HuH-7.5 (cell line): ENCODE measurements at places on chromosomes 16 and 17.

DNA sequence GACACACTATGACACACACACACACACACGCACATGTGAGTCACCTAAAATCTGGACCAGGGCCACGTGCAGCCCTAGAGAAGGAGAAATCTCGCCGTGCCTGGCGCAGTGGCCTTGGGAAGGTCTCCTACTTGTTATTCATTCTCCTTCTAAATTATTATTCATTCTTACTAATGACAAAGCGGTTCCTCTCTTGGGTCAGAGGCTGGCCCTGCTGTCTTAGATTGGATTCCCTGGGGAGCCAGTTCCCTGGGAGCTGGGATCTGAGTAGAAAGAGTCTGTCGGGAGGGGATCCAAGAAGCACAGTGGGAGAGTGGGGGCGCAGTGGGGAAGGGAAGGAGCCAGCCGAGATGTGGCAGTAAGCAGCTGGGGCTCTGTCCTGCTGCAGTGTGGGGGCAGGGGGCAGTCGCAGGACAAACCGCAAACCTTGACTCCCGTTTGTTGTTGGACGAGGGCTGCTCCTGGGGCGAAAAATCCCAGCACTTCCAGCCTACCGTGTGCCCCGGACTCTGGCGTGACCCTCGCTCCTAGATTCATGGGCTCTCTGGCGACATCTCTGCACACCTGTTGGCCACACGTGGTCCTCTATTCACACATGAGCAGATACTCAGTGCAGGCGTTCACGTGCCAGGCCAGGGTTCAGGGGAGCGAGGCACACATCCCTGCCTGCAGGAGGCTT, 18.7 kb upstream of the JPH3 start:
- DNase-seq, result no peak

- DNase-seq, result no peak
Observed at GRCh38 chr17:9443811-9444210, 131.8 kb downstream of the STX8 start.

DNA sequence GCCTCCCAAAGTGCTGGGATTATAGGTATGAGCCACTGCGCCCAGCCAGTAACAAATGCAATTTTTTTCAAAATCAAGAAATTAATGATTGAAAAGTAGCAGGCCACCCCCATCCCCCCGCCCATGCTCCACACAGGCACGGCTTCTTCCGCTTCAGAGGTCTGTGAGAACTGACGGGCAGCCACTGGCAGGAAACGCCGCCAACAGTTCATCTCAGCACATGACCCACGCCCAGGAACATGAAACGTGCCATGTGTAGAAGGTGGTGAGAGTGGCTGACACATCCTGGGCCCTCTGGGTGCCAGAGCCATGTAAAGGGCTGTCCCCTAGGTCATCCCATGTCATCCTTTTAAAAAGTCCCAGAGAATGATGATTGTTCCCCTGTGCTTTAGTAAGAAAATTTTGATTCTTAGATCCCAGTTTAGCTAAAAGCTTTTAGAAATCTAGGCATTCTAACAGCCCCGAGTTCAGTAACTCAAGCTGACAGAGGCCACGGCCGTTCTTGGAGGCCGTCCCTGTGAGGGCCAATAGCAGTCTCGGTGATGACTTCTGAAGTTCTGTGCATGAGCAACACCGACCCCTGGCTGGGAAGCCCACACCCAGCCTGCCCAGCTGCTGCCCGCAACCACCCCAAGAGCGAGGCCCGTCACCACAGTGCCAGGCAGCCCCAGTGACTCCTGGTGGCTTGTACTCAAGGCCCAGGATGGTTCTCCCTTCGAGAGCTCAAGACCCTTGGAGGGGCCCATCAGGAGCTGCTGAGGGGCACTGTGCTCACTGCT, 52.1 kb downstream of the KLHDC4 start:
- no peak for DNase-seq

GRCh38 chr17:13457783-13458182, 143.9 kb downstream of the HS3ST3A1 start:
- DNase-seq, result no peak

DNA sequence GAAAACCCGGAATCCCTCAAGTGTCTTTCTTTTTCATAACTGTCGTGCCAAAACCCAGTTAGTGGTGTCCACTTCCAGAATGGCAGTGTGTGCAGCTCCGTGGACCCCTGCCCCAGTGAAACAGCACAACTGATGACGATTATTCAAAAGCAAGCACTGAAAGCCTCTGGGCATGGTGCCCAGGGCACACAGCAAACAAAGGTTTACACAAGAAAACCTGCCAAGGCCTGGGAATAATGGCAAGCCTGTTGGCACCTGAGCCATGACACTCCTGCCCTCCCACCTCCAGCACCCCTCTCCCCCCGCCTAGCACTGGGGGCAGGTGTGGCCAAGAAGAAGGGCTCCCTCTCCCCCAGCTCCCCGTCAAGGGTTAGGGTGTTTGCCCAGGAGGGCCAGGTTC, 2.8 kb downstream of the PKMYT1 start:
- no peak for DNase-seq

DNA sequence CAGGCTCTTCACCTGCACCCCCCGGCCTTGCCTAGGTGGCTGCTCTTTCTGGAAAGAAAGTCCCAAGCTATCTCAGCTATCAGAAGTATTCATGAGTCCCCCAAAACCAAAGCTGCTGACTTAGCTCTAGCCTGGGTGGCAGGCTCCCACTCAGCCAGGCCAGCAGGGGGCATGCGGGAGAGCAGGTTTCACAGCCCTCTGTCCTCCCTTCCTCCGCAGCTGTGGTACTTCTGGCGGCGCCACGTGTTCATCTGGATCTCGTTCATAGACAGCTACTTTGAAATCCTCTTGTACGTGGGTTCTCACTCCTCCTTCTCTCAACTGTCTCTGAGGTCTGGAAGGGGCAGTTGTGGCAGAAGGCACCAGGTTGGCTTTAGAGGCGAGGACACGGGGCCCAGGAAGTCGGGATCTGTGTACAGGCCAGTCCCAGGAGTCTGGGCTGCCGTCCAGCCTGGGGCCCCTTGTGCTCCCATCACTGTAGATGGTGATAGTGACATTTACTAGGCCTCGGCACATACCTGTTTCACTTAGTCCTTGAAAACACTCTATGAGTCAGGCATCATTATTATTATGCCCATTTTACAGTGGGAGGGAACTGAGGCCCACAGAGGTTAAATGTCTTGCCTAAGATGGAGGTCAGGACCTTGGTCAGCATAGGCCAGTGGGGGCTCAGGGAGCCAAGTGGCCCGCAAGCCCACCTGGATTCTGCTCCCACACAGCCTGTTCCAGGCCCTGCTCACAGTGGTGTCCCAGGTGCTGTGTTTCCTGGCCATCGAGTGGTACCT, 12.9 kb downstream of the TRPV2 start:
- no peak for DNase-seq

DNA sequence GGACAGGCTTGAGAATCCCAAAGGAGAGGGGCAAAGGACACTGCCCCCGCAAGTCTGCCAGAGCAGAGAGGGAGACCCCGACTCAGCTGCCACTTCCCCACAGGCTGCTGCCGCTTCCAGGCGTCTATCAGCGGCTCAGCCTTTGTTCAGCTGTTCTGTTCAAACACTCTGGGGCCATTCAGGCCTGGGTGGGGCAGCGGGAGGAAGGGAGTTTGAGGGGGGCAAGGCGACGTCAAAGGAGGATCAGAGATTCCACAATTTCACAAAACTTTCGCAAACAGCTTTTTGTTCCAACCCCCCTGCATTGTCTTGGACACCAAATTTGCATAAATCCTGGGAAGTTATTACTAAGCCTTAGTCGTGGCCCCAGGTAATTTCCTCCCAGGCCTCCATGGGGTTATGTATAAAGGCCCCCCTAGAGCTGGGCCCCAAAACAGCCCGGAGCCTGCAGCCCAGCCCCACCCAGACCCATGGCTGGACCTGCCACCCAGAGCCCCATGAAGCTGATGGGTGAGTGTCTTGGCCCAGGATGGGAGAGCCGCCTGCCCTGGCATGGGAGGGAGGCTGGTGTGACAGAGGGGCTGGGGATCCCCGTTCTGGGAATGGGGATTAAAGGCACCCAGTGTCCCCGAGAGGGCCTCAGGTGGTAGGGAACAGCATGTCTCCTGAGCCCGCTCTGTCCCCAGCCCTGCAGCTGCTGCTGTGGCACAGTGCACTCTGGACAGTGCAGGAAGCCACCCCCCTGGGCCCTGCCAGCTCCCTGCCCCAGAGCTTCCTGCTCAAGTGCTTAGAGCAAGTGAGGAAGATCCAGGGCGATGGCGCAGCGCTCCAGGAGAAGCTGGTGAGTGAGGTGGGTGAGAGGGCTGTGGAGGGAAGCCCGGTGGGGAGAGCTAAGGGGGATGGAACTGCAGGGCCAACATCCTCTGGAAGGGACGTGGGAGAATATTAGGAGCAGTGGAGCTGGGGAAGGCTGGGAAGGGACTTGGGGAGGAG, at the start of gene CSF3:
CSF3 (plus strand) TSS at position 436 of the 993 bp plus-strand sequence; CDS start at position 471, 35 bp downstream.
- DNase-seq, result peak; percentile 54

DNA sequence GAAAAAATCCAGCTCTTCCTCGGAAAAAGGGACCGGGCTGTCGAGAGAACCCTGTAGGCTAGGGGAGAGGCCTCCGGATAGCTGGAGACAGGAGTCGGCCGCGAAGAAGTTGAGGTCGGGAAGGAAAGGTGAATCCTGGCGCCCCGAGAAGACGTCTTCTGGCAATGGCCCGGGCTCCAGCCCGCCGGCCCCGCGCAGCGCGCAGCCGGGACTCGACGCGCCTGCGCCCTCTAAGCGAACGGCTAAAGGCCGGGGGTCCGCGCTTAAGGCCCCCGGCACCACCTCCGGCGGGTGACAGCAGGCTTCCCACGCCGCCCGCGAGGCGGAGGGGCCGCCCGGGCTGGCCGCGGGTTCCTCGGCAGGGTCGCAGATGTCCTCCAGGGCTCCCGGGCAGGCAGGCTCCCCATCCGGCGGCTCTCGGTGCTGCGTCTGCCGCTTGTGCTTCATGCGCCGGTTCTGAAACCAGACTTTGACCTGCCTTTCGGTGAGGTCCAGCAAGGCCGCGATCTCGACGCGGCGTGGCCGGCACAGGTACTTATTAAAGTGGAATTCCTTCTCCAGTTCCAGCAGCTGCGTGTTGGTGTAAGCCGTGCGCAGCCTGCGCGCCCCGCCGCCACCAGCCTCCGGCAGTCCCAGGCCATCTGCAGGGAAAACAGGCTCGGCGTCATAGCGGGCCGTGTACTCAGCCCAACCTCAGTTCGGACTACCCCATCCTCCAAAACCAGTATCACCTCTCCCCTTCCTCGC, 1.6 kb downstream of the HOXB2 start:
- DNase-seq, result no peak

DNA sequence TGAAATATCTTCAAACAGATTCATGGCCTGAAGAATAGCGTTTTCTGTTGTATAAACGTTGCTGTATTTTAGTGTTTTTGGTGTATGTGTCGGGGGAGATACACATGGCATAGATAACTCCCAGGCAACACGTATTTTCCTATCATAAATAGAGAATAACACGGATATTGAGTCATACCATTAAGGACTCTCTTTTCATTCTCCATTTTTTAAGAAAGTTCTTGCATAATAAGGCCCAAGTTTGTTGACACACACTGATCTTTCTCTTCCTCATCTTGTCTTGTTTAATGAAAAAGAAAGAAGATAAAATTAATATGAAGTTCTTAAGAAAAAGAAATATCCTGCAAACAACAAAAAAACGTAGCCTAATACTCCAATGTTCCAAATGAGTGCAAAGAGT, 13.4 kb downstream of the ABCA8 start:
- DNase-seq, result no peak

GRCh38 chr16:57446531-57447185, 527 bp downstream of the CIAPIN1 start:
- no peak for DNase-seq

DNA sequence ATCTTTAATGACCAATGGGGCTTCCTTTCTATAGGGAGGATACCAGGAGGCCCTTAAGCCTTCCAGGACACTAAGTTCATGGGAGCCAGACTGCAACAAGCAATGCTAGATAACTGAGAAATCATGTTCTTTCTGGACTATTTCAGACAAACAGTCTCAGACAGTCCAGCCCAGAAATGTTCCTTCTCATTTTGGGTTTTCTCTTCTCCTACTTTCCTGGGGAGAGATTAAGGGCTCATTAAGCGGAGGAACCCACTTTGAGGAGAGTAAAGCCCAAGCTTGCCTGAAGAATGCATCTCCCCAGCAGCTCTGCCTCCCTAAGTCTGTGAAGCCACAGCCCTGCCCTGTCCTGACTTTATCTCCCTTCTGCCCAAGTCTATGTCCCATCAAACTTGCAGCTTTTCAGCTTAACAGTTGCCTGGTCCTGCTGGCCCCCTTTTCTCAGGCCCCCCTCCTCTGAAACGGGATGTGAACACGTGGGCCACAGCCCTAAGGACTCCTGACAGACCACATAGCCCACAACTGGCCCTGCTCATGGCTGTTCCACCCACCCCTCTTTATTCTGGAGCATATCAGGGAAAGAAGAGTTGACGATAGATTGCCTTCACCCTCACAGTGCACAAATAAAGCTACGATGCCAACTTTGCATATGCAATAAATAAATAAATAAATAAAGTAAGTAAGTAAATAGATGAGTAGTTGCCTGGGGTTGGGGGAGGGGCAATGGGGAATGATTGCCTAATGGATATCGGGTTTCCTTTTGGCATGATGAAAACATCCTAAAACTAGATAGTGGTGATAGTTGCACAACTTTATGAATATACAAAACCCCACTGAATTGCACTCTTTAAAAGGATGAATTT, 111.0 kb downstream of the N4BP1 start:
- no peak for DNase-seq

DNA sequence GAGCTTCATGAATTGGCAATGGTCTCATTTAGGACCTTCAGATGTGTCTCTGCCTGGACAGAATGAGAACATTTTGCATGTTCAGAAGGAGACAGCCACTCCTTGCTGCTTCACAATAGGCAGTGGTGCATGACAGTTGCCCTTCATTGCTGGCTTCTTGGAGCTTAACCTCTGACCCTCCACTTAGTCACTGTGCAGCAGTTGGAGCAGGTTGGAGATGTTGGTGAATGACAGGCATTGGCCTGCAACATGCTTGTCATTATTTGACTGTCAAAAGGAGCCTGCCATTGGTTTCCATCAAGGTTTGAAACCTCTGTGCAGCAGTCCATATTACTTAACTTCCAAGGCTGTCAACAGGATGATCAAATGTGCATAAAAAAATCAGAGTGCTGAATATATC, 22.7 kb downstream of the FTO start:
- no peak for DNase-seq

- no peak for DNase-seq
Observed at GRCh38 chr17:16378636-16379282, 2.1 kb upstream of the UBB start.
